ENCODE measurements at places on chromosomes 7 and 10.
A peak's percentile ranks its signal among the peaks of the same experiment; 100 is the strongest.

GRCh38 chr10:69004821-69005220, 16.2 kb downstream of the KIFBP start:
- DNase-seq, result peak; percentile 15

DNA sequence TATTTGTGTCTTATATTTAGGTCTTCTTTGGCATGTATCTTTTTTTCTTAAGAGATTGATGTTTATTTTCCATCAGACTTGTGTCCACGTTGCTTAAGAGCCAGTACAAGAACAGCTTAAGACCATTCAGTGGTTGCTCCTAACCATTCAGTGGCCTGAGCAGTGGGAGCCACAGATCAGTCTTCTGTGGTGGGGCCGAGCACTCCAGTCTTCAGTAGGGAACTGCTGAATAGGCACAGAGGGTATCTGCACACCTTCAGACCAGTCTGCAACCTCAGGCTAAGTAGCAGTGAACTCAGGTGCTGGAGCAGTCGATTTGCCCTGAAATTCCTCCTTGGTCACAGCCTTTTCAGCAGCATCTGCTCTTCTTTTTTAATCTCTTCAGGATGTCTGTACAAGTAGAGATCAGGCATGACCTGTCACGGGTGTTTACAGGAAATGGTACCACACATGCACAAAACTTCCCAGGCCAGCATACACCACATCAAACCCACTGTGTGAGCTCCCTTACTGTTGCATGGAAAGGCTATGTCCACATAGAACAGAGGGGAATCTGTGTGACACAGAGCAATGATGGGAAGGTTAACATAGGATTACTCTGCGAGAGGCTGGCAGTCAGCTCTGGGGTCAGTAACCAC, 51.5 kb downstream of the FAM107B start:
- DNase-seq, result no peak

DNA sequence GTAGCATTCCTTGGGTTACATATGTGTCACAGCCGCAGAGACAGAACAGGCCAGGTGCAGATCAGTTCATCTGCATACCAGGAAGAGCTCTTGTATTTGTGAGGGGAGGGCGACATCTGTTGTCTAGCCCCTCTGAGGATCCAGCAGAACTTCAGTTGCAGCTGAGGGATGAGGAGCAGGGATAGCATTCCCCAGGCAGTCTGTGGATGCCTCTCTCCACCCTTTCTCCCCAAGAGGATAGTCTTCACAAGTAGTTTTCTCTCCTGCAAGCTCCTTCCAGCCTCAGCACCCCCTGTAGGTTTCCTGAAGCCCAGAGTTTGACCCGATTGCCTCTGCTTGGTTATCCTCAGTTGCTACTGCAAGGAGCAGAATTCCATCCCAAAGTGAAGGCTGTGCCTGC, 2.6 kb downstream of the SCD start:
- no peak for DNase-seq

GRCh38 chr7:13832346-13832745, 157.1 kb downstream of the ETV1 start:
- no peak for DNase-seq

- no peak for DNase-seq
These were observed 38.9 kb upstream of the ADARB2 start for GRCh38 chr10:1776127-1776662.

DNA sequence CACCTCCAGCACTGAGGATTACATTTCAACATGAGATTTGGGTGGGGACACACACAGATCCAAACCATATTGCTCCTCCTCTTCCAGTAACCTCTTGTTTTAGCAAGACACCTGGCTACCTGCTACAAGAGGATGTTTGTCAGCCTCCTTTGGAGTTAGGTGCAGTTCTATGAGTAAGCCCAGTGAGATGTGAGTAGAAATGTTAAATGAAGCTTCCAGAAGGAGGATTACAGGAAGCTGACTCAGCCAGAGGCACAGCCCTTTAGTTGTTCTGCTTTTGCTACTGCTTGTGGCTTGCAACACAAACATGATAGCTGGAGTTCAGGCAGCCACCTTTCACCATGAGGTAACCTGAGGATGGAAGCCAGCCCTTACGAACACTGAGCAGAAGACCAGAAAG, 382.7 kb upstream of the RNF32 start:
- DNase-seq, result no peak

DNA sequence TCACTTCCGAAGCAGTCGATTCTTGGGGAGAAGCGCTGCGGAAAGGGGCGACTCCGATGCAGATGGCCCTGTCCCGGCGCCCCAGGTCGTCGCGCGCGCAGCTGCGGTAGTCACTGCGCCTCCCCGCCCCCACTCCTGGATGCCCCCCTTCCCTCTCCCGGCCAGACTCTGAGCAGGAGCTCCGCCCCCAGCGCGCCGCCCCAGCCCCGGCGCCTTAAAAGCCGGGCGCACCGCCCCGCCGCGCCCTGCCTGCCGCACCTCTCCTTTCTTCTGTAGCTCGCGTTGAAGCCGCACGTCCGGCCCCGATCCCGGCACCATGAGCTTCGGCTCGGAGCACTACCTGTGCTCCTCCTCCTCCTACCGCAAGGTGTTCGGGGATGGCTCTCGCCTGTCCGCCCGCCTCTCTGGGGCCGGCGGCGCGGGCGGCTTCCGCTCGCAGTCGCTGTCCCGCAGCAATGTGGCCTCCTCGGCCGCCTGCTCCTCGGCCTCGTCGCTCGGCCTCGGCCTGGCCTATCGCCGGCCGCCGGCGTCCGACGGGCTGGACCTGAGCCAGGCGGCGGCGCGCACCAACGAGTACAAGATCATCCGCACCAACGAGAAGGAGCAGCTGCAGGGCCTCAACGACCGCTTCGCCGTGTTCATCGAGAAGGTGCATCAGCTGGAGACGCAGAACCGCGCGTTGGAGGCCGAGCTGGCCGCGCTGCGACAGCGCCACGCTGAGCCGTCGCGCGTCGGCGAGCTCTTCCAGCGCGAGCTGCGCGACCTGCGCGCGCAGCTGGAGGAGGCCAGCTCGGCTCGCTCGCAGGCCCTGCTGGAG, at the start of gene INA:
Gene INA (plus strand): TSS at position 243 of the 817 bp plus-strand sequence. CDS start 74 bp downstream, at position 317.
- peak; percentile 49 for DNase-seq

DNA sequence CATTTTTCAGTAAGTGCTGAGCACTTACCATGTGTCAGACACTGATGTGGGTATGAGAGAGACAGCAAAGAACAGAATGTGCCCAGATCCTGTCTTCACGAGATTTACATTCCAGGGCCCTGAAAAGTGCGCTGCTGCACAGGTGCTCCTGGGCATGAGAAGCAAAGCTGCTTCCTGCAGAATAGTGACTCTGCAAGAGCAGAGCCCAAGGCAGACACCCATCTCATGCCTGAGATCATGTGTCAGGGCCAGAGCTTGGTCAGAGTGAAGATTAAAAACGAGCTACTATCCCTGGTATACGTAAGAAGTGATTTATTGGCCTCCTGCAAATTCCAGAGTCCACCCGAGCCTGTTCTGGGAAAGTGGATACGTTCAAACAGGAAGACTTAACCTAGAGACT, 824.4 kb downstream of the GRID1 start:
- DNase-seq, result no peak

DNA sequence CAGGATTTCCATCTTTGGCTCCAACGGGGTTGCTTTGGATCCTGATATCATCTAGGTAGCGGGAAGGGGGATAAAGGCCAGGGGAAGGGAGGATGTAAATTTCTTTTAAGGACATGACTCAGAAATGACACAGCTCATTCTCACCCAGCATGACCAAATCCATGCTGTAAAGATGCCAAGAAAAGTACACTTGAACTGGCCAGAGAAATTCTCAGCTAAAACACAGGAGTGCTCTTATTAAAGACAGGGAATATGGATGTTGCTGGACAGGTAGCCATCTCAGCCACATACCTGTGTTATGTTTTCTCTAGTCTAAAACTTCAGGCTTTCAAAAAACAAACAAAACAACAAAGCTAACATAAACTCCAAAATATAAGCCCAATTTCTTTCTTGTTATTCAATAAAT, 68.3 kb downstream of the NAMPT start:
- DNase-seq, result no peak

DNA sequence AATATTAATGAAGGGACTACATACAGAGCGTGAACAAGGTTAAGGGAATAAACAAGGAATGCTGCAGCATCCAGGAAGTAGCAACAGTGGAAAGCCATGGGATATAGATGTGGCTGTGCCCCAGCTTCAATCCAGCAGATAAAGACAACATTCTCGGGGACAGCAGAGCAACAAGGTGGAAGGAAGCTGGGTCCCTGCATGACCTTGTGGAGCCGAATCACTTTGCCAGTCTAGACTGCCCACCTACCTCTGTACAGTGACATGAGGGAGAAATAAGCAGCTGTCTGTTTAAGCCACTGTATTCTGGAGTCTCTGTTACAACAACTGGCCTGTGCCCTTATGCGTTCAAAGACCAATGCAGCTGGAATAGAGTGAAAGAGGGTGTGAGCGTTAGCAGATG, 30.1 kb upstream of the SAMD8 start:
- no peak for DNase-seq

- DNase-seq, result no peak
These were observed 40.1 kb downstream of the KCNH2 start for GRCh38 chr7:150937848-150938561.

DNA sequence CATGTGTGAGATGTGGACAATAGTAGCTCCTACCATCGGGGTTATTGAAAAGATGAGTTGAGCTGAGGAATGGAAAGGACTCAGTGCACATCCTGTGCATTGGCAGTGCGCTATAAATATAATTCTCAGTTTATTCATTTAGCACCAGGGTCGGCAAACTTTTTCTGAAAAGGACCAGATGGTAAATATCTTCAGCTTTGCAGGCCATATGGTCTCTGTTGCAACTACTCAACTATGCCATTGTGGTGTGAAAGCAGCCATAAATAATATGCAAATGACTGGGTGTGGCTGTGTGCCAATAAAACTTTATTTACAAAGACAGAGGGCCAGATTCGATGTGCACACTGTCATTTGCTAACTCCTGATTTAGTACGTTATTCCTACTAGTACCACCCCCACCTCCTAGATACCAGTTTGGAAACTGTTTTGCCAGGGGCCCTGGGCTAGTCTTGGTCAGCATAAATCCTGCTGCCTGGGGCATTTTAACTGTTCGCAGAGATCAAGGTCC, 422.9 kb upstream of the MKI67 start:
- DNase-seq, result peak; percentile 63

- DNase-seq, result no peak
These were observed 18.2 kb downstream of the MYOF start for GRCh38 chr10:93463723-93464476.

DNA sequence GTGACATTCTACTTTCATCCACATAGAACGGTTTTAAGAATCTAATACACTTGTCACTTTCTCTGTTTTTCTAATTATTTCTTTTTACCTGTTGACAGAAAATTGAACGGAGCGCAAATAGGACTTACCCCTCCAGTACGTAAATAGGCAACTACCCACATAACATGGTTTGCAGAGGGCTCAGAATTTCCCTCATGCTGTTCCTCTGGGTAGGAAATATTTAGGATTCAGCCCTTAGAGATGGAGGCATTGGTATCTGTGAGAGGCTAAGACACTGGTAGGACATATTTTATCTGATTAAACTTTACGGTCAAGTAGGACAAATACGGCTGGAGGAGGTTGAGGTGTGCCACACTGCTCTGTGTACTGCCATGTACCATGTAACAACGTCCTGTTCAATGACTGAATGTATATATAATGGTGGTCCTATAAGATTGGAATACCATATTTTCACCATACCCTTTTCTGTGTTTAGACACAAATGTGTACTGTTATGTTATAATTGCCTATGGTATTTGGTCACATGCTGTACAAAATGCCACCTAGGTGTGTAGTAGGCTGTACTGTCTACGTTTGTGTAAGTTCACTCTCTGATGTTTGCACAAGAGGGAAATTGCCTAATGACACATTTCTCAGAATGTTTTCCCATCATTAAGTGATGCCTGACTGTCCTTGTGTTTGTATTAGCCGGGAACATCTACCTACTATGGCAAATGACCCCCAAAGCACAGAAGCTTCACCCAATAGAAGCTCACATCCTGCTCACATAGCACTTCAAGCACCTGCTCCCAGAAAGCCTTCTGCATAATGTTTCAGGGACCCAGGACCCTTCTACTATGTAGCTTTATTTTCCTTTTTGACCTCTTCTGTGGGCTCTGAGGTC, 429.4 kb upstream of the AKR1E2 start:
- DNase-seq, result no peak

- DNase-seq, result peak; percentile 26
These were observed 18.2 kb downstream of the DNAJC12 start for GRCh38 chr10:67819768-67820204.

GRCh38 chr7:154767821-154768415, 235.0 kb downstream of the PAXIP1 start:
- DNase-seq, result no peak

DNA sequence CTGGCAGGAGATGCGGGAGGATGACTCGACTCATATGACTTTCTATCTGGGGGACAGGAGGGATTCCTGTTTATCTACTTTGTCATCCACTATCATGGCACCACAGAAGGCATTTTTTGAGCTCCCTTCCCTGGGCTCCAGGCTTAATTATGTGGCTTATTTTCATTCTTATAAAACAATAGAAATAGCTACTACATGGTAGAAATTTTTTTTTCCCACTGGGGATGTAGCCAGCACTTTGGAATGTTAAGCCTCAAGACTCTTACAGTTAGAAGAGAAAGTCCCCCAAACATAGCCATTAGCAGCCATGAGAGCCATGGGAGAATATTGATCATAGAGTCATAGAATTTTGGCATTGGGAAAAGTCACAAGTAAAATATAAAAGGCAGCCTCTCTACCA, 14.6 kb upstream of the FAM180A start:
- no peak for DNase-seq

DNA sequence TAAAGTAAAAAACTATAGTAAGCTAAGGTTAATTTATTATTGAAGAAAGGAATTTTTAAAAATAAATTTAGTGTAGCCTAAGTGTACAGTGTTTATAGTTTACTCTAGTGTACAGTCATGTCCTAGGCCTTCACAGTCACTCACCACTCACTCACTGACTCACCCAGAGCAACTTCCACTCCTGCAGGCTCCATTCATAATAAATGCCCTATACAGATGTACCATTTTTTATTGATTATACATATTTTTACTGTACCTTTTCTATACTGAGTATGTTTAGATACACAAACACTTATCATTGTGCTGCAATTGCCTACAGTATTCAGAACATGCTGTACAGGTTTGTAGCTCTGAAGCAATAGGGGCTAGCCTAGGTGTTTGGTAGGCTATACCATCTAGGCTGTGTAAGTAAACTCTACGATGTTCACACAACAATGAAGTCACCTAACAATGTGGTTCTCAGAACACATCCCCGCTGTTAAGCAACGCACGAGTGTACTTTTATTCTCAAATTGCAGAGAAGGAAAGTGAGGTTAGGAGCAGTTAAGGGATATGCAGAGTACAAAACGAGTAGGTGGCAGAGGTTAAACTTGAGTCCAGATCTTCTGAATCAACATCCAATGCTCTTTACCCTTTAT, 38.9 kb upstream of the PLCE1 start:
- DNase-seq, result no peak

- no peak for DNase-seq
These were observed 17.6 kb upstream of the FLNC start for GRCh38 chr7:128812514-128813168.

GRCh38 chr7:36918591-36918990, 194.3 kb upstream of the AOAH start:
- no peak for DNase-seq

GRCh38 chr7:118312966-118313365, 88.5 kb downstream of the ANKRD7 start:
- DNase-seq, result no peak

- DNase-seq, result peak; percentile 30
These were observed 1.3 kb upstream of the BMPER start for GRCh38 chr7:33903791-33904680.

All from NCI-H1694 treated with DMSO at 0.1 percent for 48 hours (cell line).